Fibroblast of upper back skin (primary cell): ENCODE measurements at places on chromosomes 11 and 22.

GRCh38 chr11:86277741-86278140, 24.3 kb upstream of the HIKESHI start:
- DNase-seq: no peak

DNA sequence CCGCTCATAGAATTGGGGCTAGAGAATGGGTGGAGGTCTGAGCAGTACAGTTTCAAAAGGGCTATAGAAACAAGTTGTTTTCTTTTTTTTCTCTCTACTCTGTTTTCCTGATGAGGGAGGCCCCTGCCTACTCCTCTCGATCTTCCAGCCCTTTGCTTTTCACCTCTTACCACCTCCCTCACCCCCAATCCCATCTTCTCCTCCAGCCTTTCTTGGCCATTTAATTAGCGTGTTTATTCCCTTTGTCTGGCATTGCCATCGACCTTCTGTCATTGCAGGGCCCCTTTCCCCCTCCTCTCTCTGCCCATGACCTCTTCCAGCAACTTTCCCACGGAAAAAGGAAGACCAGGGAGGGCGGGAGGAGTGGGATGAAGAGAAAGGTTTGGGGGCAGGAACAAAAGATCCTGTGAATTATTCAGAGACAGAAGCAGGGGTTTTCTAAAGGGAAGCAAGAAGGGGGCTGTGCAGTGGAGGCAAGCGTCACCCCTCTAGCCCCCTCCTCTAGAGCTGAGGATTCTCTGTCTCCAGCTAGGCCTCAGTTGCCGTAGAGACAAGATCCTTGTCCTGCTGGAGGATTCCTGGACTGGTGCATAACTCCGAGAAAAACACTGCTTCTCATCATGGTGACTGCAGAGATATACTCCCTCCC, 12.9 kb downstream of the DTX4 start:
- DNase-seq: no peak

GRCh38 chr11:1994121-1994520, 3.5 kb downstream of the H19 start:
- peak; percentile 2 for DNase-seq

DNA sequence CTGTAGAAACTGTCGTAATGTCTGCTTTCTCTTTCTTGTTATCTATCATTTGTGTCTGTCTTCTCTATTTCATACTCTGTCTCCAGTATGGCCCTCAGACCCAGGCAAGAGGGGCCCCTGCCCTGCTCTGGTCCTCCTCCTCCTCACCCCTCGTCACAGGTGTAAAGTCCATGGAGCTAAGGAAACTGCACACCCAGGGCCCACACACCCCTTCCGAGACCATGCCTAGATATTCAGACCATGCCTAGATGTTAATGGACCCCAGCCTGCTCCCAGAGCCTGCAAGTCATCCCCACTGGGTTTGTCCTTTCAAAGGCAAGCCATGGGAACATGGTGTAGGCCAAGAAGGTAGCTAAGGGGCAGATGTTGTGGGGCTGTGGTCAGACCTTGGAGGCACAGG, 24.1 kb upstream of the ANO1 start:
- DNase-seq: no peak

GRCh38 chr11:105071089-105071732, 26.1 kb upstream of the CARD16 start:
- no peak for DNase-seq

GRCh38 chr11:12674571-12674935, 332 bp downstream of the TEAD1 start:
- DNase-seq: no peak

GRCh38 chr11:102436561-102436960, 16.0 kb downstream of the TMEM123 start:
- peak; percentile 75 for DNase-seq

DNA sequence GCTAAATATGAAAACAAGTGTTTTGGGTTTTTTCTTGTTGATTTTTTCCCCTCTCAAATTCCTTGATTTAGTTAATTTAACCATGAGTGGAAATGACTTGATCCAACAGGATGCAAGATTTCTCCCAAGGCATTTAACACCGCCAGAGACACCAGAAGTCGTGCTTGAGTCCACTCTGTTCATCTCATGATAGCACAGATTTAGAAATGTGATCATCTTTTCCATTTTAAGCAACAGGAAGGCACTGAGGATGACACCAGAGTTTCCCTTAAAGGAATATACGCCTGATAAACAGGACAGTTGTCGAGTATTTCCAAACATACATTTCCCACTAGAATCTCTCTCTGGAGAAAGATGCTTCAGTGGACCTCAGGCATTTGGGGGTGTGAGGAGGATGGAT, 318.7 kb downstream of the CADM1 start:
- no peak for DNase-seq

DNA sequence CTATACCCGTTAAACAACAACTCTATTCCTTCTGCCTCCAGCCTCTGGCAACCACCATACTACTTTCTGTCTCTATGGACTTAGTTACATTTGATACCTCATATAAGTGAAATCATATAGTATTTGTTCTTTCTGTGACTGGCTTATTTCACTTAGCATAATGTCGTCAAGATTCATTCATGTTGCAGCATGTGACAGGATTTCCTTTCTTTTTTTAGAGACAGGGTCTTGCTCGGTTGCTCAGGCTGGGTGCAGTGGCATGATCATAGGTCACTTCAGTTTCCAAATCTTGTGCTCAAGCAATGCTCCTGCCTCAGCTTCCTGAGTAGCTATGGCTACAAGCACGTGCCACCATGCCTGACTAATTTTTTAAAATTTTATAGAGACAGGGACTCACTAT, 29.4 kb upstream of the SORL1 start:
- no peak for DNase-seq

- peak; percentile 77 for DNase-seq
Observed at GRCh38 chr11:13358596-13359270, 81.1 kb downstream of the BMAL1 start.

DNA sequence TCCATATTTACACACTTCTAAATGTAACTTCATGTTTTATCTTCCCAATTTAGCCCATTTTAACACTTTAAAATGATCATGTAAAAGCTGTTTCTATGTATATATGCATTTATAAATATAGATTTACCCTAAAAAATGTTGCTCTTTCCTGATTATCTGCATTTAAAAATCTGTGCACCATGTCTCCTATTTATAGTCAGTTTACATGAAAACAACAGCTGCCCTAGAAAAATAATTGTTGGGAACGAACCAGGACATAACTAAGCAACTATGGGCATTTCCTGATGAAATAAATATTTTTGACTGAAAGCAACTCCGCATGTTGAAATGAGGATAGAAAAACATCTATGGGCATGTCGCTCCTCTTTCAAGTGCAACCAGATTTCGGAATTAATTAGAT, 1368.2 kb downstream of the FAM181B start:
- DNase-seq: no peak

DNA sequence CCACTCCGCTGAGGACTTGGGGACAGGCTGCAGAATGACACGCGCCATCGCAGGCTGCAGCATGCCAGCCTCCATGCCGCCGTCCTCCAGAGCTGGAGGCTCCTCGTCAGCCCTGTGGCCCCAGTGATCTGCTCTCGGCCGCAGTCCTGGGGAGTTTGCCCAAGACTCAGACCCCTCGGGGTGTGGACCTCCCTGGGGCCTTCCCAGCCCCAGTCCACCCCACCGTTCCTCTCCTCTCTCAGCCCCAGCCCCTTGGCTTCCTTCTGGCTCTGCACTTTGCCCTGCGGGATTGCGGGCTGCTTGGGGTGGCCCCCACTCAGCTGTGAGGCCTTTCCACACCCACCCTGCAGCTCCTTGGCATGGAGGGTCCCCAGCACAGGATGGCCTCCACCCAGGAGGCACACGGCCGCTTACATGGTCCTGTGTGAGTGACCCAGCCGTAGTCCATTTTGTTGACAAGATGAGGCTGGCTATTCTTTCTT, 414.9 kb downstream of the TBC1D22A start:
- DNase-seq: no peak

DNA sequence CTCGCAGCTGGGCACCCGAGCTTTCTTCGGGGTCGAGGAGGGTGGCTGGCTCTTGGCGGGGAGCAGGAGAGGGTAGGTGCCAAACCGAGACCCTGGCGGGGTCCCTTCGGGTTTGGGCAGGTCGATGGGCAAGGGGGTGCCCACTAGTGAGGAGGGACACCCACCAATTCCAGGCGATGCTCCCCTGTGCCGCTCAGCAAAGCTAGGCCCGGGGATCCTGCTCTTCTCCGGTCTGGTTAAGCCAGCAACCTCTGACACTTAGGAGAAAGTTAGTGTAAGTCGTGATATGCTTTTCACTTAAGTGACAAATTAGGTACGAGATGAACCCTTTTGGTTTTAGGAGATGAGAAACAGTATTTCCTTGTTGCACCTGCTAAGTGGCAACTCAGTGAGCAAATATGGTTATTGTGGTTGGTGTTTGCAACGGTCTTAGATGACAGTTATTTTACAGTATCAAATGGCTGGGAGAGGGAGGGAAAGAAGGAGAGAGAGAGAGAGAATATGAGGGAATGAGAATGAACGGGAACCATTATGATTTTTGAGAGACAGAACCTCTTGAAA, 565 bp downstream of the NUCB2 start:
- DNase-seq: peak; percentile 34

DNA sequence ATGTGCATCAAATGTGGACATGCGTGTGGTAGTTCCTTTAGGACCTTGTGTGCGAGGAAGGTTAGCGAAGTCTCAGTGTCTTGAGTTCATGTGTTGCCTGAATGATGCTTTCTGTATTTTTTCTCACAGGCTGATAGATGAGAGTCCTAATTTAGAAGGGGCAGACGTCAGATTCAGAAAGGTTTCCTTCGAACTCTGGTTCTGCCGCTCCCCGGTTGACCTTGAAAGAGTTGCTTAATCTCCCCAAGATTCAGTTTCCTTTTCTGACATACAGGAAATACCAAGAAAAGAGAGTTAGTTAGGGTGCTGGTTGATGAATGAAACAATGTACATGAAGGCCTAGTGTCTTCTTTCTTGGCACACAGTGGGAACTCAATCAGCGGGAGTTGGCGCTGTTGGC, 35.9 kb upstream of the TTC12 start:
- DNase-seq: no peak

GRCh38 chr11:108115500-108116140, 5.7 kb upstream of the ACAT1 start:
- DNase-seq: peak; percentile 79

- DNase-seq: no peak
Observed at GRCh38 chr11:111776398-111777093, 10.4 kb upstream of the PPP2R1B start.

DNA sequence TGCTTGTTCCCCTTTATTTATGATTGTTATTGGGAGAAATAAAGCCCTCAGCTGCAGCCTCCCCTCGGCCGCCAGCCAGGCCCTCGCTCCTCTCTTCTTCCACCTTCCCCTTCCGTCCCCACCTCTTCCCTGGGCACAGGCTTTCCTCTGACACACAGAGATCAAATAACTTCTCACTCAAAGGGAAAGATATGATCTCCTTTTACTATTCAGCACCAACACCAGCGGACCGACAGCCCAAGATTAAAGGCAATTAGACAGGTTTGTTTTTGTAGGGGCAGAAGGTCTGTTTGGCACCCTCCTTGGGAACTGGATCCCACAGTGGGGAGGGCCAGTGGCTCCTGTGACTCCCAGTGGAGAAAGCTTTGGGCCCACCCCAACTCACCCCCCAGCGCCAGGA, 23.0 kb downstream of the NECTIN1 start:
- no peak for DNase-seq

DNA sequence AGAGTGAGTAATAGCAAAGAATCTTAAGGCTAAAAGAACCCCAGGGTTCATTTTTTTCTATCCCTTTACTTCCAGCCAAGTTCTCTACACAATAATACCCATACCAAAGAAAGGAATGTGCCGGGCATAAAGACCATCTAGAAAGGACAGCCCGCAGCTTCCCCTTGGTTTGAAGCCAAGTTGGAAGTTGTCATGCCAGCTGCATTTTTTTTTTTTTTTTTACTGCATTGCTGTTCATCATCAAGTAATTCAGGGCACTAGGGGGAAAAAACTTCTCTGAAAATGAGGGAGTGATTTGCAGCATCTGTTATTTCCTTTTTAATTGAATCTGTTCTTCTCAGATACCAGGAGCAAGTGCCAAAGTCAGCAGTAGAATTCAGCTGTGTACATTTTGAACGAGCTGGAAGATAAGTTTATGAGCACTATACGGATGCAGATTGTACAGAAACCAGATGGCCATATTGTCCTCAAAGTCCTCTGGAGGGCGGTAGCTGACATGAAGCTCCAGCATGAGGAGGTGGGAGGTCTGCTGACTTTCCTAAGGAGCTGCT, 56.4 kb downstream of the UBASH3B start:
- peak; percentile 44 for DNase-seq

DNA sequence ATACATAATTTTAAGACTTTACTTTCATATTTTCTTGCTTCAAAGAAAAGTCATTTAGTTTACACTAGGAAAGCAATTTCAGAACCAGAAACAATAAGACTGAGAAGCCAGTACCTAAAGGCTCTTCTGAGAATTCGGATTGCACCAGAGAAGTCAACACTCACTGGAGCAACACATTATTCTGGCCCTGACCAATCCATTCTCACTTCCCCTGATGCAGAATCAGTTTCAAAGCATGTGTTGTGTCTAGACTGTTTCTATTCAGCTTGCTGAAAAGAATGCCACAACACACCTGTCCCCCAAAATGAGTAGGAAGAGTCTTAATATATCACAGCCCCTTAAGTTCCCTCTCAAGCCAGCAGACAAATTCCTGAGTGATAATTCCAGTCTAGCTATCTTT, 1074.3 kb upstream of the TENM4 start:
- no peak for DNase-seq

DNA sequence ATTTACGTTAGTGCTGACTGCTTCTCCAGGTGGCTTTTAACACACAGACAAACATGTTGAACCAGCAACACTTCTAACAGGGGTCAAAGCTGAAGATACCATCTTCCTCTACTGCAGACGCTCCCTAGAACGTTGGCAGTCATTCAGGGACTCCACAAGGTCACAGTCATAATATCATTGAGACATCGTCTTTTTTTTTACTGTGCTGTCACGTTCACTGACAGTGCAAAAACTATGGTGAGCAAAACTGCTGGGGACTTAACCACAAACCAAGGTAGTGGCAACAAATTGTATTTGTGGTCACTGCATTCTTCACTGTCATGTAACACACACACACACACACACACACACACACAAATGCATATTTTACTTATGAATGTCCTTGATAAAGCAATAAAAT, 244.9 kb downstream of the CASP12 start:
- DNase-seq: peak; percentile 61

- DNase-seq: no peak
Observed at GRCh38 chr11:100961633-100962032, 168.0 kb downstream of the PGR start.

GRCh38 chr11:2110521-2110920, 28.7 kb downstream of the IGF2 start:
- DNase-seq: no peak

GRCh38 chr11:16613512-16614381, 124.7 kb upstream of the C11orf58 start:
- peak; percentile 84 for DNase-seq
